Psoas muscle (tissue), 8 donors: ENCODE measurements at places on chromosomes 3 and 15. TPM values are rescaled to one million over a fixed set of nuclear protein-coding genes. Genes with fewer than 3 reads are reported as not detected.

GRCh38 chr3:166283840-166284239, 446.6 kb upstream of the BCHE start:
- H3K4me1 ChIP-seq, result no peaks in the 10 kb centered on the region
- DNase-seq, result no peak
- H3K27ac ChIP-seq, result no peak overlapping the region

GRCh38 chr3:118226206-118226605, 808.4 kb downstream of the IGSF11 start:
- H3K36me3 ChIP-seq, result no peaks in the 10 kb centered on the region
- no peaks in the 10 kb centered on the region for H3K4me1 ChIP-seq
- DNase-seq, result no peak
- H3K27ac ChIP-seq, result no peak overlapping the region
- H3K4me3 ChIP-seq, result no peak overlapping the region
- H3K27me3 ChIP-seq, result no peaks in the 10 kb centered on the region

Gene XCR1
- not detected for total RNA-seq

- no peaks in the 10 kb centered on the region for H3K4me1 ChIP-seq
- peaks cover 4% of the 10 kb centered on the region for H3K36me3 ChIP-seq
- no peak overlapping the region for H3K4me3 ChIP-seq
Measured at GRCh38 chr15:48501208-48501607, 144.3 kb downstream of the FBN1 start.

Gene ADIPOQ
- 3.7 TPM for total RNA-seq

Gene IL17RC
- 27.0 TPM for total RNA-seq

GRCh38 chr3:95407709-95408463, 1345.0 kb downstream of the NSUN3 start:
- H3K4me3 ChIP-seq, result no peak overlapping the region
- no peak for DNase-seq
- no peaks in the 10 kb centered on the region for H3K4me1 ChIP-seq
- H3K36me3 ChIP-seq, result no peaks in the 10 kb centered on the region

DNA sequence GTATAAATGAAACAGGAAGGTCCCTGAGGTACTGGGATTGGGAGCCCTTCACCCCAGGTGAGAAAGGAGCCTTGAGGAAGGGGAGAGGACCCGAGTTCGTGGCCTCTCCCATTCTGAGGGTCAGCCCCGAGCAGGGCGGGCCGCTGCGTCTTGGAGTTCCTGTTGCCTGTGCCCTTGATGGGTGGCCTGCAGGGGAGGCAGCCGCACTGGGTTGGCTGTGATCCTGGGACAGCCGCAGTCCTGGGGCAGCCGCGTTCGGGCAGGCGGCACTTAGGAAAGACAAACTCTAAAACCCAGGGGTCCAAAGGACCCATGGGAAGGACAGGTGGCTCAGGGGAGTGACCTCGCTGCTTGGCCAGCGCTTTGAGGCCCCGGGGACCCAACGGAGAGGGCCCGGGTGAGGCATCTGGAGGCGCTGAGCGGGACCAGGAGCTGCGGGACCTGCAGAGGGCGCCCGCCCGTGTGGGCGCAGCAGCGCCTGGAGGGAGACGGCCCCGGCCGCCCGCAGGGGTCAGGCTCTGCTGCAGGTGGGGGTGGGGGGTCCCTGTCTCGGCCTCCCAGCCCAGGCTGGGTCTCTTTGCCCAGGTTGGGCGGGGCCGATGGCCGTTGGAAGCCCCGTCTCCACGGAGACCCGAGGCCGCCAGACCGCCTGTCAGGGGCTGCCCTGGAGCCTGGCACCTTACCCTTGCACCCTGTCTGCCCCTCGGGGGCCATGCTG, 65.1 kb downstream of the HMCES start:
- DNase-seq, result peak; percentile 64
- H3K36me3 ChIP-seq, result no peaks in the 10 kb centered on the region
- no peak overlapping the region for H3K27ac ChIP-seq
- H3K27me3 ChIP-seq, result no peaks in the 10 kb centered on the region
- H3K4me1 ChIP-seq, result no peaks in the 10 kb centered on the region
- peak overlapping the region; percentile 48 for H3K4me3 ChIP-seq

GRCh38 chr3:156461889-156462288, 93.0 kb downstream of the SSR3 start:
- no peaks in the 10 kb centered on the region for H3K36me3 ChIP-seq
- H3K4me1 ChIP-seq, result peaks cover 11% of the 10 kb centered on the region
- H3K27ac ChIP-seq, result no peak overlapping the region
- H3K27me3 ChIP-seq, result no peaks in the 10 kb centered on the region

GRCh38 chr15:35450492-35450891, 95.5 kb downstream of the DPH6 start:
- H3K4me1 ChIP-seq, result no peaks in the 10 kb centered on the region
- H3K27me3 ChIP-seq, result no peaks in the 10 kb centered on the region
- no peak for DNase-seq
- H3K36me3 ChIP-seq, result no peaks in the 10 kb centered on the region

- H3K4me1 ChIP-seq, result no peaks in the 10 kb centered on the region
- no peak overlapping the region for H3K27ac ChIP-seq
- no peaks in the 10 kb centered on the region for H3K36me3 ChIP-seq
- DNase-seq, result no peak
Measured at GRCh38 chr3:174192471-174192870, 666.7 kb upstream of the NAALADL2 start.

DNA sequence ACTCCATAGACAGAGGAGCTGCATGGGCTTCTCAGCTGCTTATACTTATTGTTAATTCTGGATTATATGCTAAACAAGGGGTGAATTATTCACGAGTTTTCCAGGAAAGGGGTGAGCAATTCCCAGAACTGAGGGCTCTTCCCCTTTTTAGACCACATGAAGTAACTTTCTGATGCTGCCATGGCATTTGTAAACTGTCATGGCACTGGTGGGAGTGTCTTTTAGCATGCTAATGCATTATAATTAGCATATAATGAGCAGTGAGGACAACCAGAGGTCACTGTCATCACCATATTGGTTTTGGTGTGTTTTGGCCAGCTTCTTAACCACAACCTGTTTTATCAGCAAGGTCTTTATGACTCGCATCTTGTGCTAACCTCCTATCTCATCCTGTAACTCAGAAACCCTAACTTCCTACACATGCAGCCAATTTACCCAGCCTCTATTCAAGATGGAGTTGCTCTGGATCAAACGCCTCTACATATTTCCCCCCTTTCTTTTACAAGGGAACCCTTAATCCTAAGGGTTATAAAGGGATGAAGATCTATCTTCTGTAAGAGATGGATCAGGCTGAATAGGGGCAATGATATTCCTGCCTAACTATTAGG, 12.1 kb upstream of the DMXL2 start:
- H3K27me3 ChIP-seq, result no peaks in the 10 kb centered on the region
- H3K27ac ChIP-seq, result no peak overlapping the region
- H3K4me1 ChIP-seq, result no peaks in the 10 kb centered on the region
- no peak for DNase-seq
- no peak overlapping the region for H3K4me3 ChIP-seq

GRCh38 chr15:64058279-64058678, 12.0 kb upstream of the DAPK2 start:
- no peak for DNase-seq
- no peak overlapping the region for H3K27ac ChIP-seq
- no peaks in the 10 kb centered on the region for H3K27me3 ChIP-seq
- no peaks in the 10 kb centered on the region for H3K36me3 ChIP-seq
- no peaks in the 10 kb centered on the region for H3K4me1 ChIP-seq
